CD4-positive, alpha-beta T cell treated with Interleukin-4 for 4 hours (primary cell): ENCODE measurements at places on chromosomes 5 and 9.

DNA sequence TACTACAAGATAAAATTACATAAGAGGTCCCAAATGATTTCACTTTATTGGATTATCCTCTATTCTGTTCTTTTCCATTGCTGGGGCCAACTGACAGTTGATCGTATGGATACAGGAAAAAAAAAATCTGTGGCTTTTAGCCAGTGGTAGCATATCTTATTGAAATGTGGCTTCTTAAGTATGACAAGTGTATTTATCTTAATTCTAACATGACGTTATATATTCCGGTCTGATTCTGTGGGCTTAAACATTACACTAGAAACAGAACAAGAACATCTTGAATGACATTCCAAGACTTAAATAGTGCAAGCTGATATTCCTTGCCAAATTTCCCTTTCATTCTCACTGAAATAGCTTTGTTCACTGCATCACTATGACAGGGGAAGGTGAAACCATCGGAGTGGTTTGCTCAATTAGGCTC is 117.9 kb downstream of the INSYN2B start:
- no peak for DNase-seq

GRCh38 chr5:137234973-137235943 is 263.9 kb downstream of the SPOCK1 start:
- no peak for DNase-seq

- no peak for DNase-seq
Observed at GRCh38 chr5:90135779-90136378, 273.7 kb downstream of the CETN3 start.

DNA sequence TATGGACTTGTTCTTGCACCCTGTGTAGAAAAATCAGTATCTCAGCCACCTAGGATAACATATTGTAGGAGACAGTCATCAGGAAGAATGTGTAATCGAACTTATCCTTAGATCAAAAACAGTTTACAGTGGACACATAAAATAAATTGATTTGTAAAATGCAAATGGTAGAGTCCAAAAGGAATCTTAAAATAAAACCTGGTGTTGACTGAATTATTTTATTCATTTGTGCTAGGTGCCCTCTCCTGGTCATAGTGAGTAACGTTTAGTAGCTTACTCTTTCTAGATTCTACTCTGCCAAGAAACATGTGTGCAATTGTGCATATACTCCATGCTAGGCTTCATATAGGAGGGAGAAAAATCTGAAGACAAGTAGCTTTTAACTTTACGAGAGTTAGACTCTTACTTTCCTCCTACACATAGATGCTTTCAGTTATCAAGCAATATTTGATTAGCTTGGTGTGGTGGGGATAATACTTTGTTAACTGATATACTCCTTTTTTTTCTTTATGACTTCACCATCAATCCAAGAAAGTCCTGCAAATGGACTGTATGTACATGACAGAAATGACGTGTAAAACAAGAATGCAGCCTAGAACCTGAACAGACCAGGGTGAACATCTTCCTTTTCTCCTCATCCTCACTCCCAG is 23.7 kb upstream of the LOX start:
- DNase-seq = no peak

- peak; percentile 52 for DNase-seq
Observed at GRCh38 chr9:133726401-133727276, 11.5 kb downstream of the SARDH start.
